ENCODE measurements at places on chromosomes 16 and 17.

DNA sequence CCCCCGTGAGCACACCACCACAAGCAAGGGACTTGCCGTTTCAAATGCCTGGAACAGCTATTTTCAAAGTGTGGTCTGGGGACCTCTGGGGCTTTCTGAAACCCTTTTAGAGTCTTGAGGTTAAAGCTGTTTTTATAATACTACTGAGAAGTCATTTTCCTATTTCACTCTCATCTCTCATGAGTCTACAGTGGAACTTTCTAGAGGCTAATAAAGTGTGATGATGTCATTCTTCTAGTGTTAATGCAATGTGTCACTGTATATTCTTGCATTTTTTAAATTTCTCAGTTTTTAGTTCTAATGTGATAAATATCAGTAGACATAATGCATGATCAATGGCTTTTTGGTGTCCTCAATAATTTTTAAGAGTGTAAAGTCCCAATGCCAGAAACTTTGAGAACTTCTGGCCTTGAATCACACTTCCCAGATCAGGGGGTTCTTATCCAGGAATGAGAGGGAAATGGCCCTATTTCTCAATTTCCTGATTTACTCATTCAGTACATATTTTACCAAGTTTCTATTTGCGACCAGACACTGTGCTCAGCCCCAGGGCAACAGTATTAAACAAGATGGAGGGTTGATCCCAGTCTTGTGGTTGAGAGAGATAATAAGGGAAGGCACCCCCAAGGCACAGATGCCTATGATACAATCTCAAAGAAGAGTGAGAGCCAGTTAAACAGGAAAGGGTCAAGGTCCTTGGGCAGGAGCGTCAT lies 444.0 kb downstream of the HS3ST3B1 start:
- no peak for DNase-seq

- DNase-seq, result no peak
Observed at GRCh38 chr17:13619462-13619861, 17.7 kb upstream of the HS3ST3A1 start.

- no peak for DNase-seq
Observed at GRCh38 chr17:9202532-9202931, 181.2 kb downstream of the NTN1 start.

DNA sequence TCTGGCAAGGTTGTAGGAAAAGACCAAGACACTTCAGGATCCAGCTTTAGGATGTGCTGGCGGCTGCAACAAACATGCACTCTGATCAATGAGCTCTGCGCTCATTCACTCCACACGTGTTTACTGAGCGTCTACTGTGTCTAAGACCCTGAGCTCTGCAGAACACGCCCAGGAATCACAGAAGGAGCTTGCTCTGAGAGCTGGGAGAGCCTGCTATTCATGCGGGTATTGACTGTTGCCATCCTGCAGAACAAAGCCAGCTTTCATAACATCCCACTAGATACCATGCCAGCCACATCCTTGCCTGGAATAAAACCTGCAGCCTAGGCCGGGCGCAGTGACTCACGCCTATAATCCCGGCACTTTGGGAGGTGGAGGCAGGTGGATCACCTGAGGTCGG lies 44.1 kb downstream of the NXN start:
- DNase-seq, result no peak

- DNase-seq, result no peak
Observed at GRCh38 chr17:61066062-61066461, 333.6 kb upstream of the TBX2 start.

GRCh38 chr17:17942846-17943245 lies 29.4 kb downstream of the TOM1L2 start:
- DNase-seq, result no peak

DNA sequence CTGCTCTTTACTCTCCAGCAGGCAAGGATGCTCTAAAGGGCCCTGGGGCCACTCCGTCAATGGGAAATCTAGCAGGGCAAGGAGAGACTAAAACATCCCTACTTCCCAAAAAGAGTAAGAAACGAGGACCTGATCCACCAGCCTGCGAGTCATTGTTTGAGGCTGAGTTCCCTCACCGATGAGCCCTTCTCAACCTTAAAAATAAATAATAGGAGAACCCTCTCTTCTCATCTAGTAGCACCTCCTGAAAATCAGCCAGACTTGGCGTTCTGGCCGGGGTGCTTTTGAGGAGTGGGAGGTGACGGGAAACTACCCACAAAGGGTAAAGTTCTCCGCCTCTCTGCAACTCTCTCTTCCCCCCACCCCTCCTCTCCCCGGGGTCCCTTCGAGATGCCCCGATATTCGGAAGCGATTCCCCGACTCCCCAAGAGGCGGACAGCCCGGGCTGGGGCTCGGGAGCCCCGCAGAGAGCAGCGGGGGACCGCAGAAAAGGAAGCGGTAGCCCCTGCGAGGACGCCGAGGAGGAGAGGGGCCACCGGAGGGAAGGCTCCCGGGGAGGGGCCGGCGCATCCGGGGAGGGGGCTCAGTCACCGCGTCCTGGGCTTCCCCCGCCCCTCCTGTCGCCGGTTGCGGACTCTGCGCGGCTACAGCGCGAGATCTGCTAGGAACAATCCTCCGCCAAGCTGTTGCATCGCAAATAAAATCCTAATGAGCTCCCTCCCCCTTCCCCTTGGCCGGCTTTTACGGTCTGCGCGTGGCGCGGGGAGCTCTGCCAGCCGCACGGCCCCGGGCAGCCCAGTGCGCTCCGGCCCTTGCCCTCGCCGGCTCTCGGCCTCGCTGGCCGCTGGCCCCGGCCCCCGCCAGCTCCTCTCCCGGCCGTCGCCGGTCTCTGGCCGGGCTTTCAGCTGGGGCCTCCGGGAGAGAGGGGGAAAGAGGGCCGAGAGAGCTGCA lies 1.3 kb downstream of the HOXB9 start:
- no peak for DNase-seq

DNA sequence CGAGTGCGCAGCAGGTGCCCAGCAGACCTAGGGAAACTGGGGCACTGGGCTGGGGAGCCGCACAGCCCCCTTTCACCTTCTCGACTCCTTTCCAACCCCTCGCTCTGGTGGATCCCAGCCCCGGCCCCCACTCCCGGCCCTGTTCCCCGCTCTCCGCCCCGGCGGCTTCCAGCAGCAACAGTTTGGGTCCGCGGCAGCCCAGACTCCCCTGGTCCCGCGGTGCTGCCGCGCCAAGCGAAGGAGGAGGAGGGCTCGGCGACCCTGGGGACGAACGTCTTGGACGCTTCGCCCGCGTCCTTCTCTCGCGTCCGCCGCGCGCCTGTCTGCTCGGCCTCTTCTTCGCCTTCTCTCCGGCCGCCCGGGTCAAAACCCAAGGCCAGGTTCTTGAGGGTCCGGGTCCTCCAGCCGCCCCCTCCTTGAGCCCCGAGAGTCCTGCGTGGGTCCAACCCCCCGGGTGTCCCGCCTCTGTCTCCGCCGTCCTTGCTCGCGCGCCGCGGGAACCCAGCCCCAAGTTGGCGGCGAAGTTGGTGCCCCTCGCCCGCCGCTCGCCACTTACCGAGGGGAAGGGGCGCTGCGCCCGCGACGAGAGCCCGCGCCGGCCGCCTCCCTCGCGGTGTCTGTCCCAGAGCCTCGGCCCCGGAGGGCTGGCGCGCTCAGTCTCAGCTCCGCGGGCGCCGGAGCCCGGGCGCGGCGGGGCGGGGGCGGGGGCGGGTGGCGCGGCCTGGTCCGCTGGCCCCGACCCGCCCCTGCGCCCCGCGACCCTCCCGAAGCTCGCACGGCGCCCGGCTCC lies 1.4 kb upstream of the GRIN2C start:
- DNase-seq, result no peak

- DNase-seq, result no peak
Observed at GRCh38 chr17:39927929-39928857, 661 bp downstream of the LRRC3C start.

- no peak for DNase-seq
Observed at GRCh38 chr16:31710134-31710533, 163.5 kb upstream of the ZNF267 start.

GRCh38 chr17:75694536-75694935 lies 26.7 kb upstream of the ITGB4 start:
- no peak for DNase-seq
